BE2C (cell line): ENCODE measurements at places on chromosomes 3 and 15.

DNA sequence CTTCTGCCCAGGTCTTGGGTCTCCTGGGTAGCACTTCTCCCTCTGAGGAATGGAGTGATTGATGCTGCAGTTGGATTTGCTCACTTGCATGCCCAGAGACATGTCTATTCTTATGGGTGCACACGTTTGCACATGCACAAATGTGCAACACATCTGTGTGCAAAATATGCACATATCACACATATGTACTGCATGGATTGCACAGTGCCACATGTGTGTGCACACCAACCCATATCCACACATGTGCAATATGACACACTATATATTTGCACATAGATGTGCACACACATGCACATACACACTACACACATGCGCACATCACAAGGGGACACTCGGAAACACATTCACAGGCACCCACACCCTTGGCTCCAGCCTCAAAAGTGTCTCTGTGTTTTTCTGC is 671 bp upstream of the SEMA3B start:
- no peak for DNase-seq

- DNase-seq = no peak
Measured at GRCh38 chr3:32454111-32454510, 48.5 kb downstream of the CMTM6 start.

DNA sequence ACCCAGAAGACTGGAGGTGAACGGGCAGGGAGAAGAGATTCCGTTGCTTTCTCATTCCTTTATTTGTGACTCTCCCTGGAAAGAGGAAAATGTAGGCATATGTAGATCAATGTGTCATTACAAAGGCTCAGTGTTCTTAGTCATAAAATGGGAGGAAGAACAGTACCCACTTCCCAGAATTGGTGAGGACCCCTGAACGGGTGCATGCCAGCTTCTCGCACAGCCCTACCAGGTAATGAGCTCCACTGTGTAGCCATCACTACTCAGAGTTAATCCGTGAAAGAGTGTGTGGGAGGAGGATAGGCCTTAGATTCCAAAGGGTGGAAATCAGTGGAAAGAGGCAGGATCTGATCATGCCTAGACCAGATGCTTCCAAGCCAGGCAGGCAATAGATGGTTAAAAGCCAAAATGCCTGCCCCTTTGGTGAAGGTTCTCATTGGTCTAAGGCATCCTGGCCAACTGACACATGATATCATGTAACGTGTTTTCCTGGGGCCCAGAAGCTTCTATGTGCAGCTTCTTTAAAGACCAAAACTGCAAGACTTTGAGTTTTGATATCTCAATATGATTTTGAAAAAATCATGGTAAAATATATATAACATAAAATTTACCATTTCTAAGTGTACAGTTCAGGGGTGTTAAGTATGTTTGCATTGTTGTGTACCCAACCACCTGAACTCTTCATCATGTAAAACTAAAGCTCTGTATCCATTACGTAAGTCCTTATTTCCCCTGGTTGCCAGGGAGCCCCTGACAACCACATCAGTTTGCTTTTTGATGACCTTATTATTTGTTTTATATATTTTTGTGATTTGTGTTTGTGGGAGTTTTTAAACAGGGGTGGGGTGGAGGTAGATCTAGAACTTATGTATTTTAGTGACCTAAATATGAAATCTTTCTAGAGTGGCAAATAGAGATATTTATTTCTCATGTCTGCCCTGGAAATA is 402.2 kb upstream of the CFAP20DC start:
- no peak for DNase-seq

DNA sequence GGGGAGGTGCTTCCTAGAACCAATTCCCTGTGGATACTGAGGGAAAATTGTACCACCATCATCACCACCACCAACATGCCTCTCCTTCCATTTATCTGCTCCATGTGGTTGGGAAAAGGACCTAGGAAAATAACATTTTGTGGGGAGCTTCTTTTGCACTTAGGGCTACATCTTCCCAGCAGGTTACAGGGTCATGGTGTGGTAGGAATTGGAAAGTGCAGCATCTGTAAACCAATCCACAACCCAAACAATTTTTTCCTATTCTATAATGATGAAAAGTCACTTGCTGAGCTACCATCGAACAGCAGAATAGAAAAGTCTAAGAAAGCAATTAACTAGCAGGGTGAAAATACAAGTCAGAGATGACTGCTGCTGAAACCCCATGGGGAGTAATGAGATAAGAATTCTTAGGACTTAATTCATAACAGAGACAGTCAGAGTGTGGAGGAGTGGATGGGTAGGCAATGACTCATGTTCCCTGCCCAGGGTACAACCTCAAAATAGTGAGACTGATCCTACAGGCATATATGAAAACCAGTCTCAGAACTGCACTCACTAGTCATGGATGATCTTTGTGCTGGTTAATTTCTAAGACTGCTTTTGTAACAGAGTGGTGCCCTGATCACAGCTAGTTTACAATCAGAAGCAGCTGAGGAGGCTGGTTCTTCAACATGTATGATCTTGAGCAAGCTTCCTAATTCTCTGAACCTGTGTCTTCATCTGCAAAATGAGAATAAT is 38.1 kb upstream of the LEKR1 start:
- peak; percentile 9 for DNase-seq

DNA sequence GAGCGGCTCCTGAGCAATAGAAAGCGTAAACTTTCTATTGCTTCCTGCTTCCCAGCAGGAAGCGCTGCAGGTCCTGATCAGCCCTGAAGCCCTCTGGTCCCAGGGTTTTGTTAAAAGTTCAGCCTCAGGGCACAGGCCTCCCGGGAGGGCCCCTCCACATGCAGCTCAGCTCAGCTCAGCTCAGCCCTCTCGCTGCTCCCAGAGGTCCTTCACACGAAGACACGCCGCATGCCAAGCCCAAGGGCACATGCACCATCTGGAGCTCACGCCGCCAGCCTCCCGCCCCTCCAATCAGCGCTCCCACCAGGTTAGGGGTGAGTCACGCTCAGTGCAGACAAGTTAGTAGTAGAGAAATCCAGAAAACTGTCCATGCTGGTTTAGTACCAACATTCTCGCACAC is 12.7 kb downstream of the TKT start:
- DNase-seq = peak; percentile 40

DNA sequence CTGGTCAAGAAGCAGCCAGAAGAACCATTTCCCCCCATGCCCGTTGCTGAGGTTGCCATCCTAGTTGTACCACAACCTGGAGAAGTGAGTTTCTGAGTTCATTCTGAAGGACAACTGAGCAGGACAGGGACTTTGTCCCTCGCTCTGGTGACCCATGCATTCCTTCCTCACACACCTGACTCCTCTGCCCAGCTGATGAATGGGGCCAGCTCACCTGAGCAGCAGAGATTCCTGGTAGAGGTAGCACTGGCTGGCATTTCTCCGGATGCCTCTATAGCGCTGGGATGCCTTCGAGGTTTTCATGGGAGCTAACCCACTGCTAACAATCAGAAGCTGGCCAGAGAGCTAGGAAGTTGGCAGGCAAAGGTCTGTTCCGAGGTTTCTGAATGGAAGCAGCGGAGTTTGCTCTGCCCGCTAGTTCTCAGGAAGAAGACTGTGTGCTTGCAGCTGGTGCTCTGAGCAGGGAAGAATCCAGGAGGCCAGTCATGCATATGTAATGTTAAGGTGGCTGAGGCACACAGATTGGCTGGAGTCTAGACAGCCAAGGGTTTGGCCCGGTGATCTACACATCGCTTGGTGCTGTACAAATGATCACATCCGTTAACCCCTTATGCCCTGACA is at the start of gene TMC3:
TSS of gene TMC3 (minus strand) at position 439 of the 621 bp plus-strand sequence. CDS start at position 303, 136 bp downstream.
- no peak for DNase-seq

DNA sequence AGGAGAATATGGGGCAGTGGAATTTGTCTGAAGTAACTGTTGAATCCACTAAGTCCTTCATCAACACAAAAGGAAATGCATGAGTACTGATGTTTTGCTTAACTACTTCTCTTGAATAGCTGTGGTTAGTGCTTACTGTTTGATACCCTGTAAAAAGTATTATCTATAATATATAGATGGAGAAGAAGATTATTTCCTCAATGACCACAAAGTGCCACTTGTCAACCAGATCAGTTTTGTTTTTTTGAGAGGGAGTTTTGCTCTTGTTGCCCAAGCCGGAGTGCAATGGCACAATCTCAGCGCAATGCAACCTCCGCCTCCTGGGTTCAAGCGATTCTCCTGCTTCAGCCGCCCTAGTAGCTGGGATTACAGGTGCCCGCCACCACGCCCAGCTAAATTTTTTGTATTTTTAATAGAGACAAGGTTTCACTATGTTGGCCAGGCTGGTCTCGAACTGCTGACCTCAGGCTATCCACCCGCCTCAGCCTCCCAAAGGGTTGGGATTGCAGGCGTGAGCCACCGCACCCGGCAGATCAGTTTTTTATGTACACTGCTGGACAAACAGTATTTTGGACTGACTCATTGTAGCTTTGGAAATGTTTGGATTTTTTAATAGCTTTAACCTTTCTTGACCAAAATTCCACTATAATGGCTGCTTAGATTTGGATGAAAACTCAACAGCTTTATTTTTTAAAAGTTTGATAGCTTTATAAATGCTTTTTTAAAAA is 1.5 kb upstream of the RPLP1 start:
- no peak for DNase-seq

DNA sequence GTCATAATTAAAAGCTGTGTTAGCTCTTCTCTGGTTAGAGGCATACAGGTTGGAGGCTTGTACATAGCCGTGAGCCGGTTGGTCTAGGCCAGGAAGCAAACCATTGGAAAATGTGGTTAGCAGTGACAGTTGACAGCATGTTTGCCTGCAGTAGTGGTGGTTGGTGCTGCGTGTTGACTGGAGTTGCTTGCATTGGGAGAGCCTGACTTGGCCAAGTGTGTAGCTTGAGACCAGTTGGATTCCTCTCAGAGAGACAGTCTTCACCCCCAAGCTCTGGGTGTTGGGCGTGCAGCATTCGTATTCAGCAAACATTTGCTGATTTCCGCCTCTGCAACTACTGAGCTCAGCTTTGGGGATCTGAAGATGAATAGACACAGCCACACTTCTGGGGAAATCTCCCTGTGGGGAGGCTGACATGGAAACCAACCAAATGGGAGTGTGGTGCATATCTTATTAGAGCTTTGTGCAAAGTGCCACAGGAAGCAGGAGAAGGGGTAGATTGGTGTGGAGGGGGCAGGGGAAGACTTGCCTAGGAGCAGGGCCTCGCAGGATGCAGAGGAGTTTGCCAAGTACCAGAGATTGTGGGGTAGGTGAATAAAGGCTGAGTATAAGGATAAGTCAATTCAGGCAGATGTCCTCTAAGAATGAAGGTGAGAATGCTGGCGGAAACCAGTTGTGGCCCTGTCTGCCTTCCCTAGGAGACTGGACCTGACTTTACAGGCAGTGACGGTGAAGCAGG is 83.5 kb downstream of the IGF1R start:
- DNase-seq = no peak

- no peak for DNase-seq
Measured at GRCh38 chr15:51861557-51862359, 32.3 kb downstream of the TMOD3 start.

DNA sequence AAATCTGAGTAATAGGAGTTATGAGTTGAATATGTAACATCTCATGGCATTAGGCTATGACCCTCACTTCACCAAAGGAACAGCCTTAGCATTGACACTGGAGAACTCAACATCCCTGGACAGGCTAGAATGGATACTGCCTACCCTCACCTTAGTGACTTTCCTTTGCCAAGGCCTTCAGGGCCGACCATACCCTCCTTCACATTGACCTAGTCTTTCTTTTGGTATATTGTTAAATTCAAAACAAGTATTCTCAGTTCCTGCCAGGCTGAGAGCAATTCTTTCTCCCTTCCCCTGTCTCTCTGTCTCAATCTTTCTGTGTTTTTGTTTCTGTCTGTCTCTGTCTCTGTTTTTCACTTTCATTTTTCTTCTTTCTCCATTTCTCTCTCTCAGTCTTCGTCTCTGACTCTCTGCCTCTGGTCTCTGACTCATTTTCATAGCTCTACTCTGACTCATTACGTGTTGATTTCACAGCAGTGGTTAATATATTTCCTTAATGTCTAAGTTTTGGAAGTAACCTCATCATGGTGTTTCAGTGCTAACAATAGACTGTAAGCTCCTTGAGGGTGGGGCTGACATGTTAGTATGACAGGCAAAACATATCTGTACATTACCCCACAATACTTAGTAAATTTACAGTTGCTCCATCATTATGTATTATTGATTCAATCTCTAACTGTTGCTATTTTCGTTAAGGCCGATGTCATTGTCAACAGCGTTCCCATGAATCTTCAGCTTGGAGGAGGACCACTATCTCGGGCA is 32.5 kb downstream of the PARP15 start:
- no peak for DNase-seq

- DNase-seq = no peak
Measured at GRCh38 chr3:4688411-4688810, 195.3 kb downstream of the ITPR1 start.

- DNase-seq = no peak
Measured at GRCh38 chr3:48652923-48653715, 9.6 kb downstream of the CELSR3 start.

GRCh38 chr3:170038434-170039110 is 777 bp downstream of the GPR160 start:
- peak; percentile 15 for DNase-seq

GRCh38 chr15:80567721-80568157 is 127.4 kb upstream of the ABHD17C start:
- peak; percentile 57 for DNase-seq

DNA sequence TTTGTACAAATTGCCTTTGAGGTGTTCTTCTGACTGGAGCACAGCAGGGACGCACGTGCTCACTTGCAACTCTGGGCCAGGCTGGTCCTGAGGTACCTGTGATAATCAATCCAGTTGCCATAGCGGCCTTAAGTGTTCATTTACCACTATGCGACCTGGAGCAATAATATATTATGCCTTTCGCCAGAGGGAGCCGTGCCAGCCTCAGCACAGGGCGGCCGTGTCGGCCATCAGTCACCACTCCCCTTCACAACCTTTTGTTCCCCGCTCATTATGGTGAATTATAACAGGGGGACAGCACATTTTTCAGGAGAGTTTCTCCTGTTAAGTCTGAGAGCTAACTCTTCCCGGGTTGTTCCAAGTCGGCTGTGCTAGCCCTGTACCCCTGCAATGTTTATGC is 289.7 kb downstream of the RORA start:
- no peak for DNase-seq

DNA sequence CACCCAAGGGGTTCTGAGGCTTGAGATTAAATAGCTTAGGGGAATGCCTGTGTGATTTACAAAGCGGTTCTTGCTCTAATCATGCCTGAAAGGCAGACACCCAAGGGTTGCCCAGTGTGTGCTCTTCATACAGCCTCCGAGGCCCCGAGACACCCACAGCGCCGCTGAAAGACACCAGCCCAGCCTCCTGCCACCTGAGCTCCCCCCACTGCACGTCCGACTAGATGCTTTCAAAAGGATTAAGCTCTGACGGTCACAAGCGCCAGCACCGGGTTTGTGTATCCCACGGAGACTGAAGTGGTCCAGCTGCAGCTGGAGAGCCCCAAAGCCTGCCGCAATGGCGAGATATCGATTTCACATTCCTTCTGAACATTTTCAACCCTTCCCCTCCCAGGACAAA is 50.3 kb downstream of the SPATA12 start:
- no peak for DNase-seq

GRCh38 chr15:37981775-37982174 is 47.3 kb downstream of the TMCO5A start:
- DNase-seq = peak; percentile 28
